ENCODE measurements at places on chromosomes 5 and 9.

- no peak for DNase-seq
Observed at GRCh38 chr9:1120500-1121165, 70.5 kb downstream of the DMRT2 start.

- no peak for DNase-seq
Observed at GRCh38 chr5:148372893-148373292, 10.9 kb upstream of the FBXO38 start.

- no peak for DNase-seq
Observed at GRCh38 chr9:91837981-91838731, 111.9 kb downstream of the ROR2 start.

DNA sequence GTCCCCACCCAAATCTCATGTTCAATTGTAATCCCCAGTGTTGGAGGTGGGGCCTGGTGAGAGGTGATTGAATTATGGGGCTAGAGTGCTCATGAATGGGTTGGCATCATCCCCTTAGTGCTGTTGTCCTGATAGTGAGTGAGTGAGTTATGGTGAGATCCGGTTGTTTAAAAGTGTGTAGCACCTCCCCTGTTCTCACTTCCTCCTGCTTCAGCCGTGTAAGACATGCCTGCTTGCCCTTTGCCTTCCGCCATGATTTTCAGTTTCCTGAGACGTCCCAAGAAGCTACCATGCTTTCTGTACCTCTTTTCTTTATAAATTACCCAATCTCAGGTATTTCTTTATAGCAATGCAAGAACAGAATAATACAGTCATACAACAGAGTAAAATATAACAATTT, 742 bp upstream of the LECT2 start:
- no peak for DNase-seq

DNA sequence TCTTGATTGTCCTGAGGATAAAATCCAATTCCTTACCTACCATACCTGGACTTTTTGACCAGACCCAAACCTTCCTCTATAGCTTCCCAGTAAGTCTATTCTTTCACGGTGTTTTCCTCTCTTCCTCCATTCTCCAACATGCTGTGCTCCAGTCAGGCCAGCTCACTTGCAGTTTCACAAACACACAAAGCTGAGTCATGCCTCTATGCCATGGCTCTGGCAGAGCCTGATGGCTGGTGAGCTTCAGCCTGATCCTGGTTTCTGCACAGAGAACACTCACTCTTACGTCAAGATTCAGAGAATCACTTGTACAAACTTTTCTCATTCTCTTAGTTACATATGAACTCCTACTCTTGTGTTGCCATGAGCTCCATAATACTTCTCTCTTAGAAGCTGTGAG, 27.7 kb upstream of the PAX5 start:
- DNase-seq: no peak

DNA sequence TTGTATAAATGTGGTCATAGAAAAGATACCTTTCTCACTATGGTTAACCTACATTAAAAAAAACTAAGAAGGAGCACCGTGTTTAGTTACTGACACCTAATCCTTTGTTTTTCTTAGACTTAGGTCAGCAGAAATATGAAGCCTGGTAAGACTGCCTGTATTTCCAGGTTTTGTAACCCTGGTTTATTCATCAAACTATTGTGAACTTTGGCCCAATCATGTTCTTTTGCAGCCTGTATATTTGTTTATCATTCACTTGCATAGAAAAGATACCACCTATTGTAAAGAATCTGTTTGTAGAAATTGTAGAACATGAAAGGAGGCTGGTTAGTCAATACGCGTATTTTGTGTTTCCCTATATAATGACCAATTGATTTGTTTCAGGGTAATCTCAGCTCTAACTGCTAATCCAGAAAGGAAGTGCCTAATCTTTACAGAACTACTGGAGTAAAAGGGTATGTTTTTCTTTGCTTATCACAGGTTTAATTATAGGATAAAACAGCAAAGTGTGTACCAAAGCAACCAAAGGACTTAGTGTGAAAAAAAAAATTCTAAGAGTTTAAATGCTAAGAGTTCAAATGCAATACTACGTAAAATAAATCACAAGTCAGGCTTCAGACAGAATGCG, 103.6 kb downstream of the LURAP1L start:
- DNase-seq: no peak

DNA sequence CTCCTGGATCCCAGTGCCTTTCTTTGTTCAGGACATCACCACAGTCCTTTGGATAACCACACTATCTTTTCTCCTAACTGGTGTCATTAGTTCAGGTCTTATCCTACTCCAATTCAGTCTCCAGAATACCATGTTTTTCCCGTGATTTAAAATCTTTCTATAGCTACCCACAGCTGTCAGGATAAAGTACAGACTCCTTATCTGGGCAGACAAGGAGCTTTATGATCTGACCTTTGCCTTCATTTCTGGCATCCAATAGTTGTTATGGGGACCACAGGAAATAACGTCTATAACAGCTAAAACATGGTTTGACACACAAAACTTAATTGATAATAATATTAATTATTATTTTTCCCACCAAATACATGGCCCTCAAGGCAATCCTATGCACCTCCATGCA, 125.6 kb downstream of the ARL15 start:
- DNase-seq: no peak

- DNase-seq: no peak
Observed at GRCh38 chr5:109682383-109682782, 7.3 kb upstream of the MAN2A1 start.

- peak; percentile 83 for DNase-seq
Observed at GRCh38 chr5:178116143-178116885, 3.0 kb downstream of the N4BP3 start.

DNA sequence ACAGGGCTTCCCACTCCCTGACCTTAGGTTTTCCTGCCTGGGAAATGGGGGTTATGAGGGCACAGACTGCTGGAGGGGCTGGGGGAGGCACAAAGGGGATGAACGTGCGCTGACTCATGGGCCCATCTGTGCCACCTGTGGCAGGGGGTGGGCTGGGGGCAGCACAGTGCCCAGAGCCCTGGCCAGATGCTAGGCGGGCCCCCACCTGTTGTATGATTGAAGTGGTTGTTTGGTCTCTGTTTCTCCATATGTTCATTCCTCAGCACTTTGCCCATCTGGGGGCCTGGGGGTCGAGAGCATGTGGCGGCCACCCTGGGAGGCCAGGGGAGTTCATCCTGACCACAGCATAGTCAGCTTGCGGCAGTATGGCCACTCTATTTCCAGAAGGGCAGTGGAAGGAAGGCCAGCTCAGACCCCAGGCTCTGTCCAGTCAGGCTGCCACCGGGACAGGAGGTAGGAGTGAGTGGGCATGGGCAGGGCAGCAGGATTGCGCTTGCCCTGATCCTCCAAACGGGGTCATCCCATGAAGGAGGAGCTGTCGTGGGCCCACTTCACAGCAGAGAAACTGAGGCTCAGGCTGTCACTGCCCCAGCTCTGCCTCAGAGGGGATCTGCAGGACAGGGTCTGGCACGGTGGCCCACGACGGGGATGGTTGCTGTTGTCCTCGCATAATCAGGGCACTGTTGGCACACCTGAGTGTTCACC, 841 bp upstream of the NINJ1 start:
- no peak for DNase-seq

DNA sequence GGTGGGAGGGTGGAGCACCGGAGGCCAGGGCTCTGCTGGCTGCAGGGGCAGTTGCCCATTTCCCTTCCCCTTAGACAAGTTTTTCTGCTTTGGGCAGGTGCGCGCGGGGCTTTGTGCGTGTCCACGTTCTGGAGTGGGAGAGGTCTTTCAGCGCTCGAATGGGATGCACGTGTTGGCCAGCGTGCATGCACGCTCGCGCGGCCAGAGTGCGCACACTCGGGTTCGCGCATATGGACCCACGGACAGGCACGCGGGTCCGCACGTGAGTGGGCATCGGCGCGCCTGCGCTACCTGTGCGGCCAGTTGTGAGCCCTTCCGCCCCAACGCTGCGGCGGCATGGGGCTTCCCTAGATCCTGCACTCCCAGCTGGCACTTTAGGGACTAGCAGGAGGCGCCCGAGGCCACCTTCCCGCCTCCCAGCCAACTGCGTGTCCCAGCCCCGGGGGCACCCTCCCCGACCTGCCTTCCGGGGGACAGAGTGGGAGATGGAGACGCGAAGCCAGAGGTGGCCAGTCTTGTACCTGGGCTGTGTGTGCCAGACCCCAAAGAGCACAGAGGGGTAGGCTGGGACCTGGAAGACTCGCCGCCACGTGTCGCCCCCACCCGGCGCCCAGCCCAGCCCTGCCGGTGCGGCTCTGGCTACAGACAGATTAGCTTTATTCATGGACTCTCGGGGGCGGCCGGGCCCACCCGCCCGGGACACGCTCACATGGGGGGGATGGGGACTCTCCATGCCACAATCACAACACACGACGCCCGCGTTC, 9.8 kb upstream of the GPRIN1 start:
- DNase-seq: no peak

GRCh38 chr5:35938568-35939227, at the start of gene CAPSL:
TSS of gene CAPSL (minus strand) at chr5:35938622. CDS start at chr5:35921120, 17,502 bp downstream.
- no peak for DNase-seq

- DNase-seq: peak; percentile 91
Observed at GRCh38 chr9:34126207-34127034, at the start of gene DCAF12. TSS of gene DCAF12 (minus strand) at chr9:34126698. CDS start at chr9:34126431, 267 bp downstream.

DNA sequence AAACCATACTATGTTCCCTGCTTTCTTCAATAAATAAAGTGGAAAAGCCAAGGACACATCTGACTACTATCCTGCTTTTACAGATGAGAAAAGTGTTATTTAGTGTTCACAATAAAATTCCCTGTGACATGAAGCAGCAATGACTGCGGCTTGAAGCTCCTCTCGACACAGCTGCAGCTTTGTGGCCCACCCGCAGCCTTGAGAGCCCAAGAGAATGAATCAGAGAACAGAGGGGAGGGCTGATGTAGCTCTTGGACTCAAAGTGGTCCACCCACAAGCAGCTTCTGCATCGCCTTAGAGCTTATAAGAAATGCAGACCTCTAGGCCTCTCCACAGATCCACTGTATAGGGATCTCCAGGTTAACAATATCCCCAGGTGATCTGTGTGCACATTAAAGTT, 181.3 kb upstream of the GNA14 start:
- no peak for DNase-seq

GRCh38 chr5:159340511-159340910, 10.2 kb upstream of the IL12B start:
- peak; percentile 45 for DNase-seq

DNA sequence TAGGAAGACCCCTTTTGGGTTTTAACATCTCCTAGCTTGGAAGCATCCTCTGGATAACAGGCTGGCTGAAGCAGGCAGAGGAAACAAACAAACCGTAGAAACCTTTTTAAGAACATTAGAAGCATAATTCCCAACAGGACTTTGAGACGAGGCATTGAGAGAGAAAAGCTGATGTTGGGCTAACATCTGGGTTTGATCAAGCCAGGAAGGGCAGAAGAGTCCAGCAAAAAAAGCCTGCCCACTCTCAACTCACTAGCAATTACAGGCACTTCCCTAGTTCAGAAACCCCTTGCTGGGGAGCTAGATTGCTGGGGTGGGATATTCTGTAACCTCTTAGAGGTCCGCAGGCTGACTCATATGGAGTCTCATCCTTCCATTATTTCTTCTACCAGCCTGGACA, 75.4 kb upstream of the CTNNA1 start:
- DNase-seq: no peak

DNA sequence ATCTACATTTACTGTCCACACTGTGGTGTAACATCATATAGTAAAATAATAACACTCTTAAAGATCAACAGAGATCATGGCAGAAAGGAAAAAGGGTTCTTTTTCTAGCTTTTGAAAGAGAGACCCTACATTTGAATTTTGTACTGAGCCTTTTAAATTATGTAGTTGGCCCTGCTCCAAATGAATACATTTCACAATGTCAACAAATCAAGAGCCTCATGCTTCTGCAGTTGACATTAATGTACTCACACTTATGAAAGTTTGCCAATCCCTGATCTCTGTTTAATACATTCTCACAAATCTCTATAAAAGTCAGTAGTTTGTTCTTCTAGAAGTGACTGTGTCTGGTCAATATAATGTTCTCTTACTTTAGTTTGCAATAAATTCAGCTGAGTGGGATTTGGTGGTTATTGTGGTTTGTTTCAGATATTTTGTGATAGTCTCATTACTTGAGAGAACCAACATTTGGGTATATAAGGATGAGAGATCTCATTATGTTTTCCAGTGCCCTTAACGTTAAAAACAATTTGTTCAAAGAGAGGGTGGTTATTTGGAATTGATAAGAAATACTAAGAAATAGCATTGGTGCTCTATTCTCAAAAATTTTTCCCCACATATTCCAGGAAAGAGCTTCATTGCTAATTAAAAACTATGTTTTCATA, 277.8 kb upstream of the FTMT start:
- DNase-seq: no peak

DNA sequence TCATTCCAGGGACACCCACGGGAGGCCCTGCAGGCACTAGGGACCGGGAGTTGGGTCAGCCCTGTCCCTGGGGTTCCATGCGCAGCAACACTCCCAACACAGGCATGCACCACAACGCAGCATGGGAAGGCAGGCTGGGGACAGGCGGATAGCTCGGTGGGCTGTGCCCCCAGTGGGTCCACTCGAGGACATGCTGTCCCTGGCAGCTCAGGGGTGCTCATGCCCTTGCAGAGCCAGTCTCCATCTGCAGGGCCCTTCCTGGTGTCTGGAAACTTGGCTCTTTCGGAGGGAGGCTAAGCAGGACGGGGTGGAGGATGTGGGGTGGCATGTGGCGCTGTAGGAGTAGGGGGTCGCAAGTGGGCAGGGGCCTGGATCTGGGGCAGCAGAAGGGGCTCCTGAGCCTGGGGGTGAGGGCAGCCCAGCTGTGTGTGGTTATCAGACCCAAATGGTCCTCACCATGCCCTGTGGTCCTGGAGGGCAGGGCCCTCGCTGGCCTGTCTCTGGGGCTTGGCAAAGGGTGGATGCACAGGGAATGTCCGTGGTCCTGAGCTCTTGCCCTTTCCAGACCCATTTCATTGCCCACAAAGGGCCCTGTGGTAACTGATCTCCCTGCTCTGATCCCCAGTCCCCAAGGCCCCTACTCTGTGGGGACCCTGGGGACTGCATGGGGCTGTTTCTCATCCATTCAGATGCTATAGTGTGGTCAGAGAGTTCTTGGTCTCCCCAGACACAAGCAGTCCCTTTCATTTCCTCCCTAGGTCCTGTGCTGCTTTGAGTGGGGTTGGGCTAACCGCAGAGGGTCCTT, 90.3 kb upstream of the PHYKPL start:
- no peak for DNase-seq

DNA sequence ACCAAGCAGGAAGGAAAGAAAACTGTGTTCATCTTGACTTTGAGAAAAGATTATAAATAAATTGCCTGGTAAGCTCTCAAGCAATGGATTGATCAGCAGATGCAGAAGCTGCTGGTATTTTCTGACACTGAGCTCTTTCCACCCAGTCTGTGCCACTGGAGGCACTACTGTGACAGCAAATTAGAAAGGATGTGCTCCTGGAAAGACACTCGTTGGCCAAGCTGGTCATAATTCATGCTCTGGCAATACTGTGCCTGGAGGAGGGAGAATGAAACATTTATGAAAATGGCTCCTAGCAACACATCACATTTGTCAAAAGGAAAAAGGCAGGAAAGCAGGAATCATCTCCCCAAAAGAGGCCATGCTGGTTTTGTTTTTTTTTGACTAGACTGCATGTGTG, 84.2 kb downstream of the CAVIN4 start:
- no peak for DNase-seq

GRCh38 chr5:146890066-146890465, 11.5 kb upstream of the PPP2R2B start:
- DNase-seq: no peak

GRCh38 chr5:97243353-97243752, 60.3 kb upstream of the RIOK2 start:
- DNase-seq: no peak
